ENCODE measurements at places on chromosomes 6 and 20.

GRCh38 chr6:16947375-16948015 lies 154.4 kb upstream of the STMND1 start:
- DNase-seq, result no peak

- no peak for DNase-seq
Measured at GRCh38 chr6:166438211-166438861, 55.6 kb upstream of the MPC1 start.

DNA sequence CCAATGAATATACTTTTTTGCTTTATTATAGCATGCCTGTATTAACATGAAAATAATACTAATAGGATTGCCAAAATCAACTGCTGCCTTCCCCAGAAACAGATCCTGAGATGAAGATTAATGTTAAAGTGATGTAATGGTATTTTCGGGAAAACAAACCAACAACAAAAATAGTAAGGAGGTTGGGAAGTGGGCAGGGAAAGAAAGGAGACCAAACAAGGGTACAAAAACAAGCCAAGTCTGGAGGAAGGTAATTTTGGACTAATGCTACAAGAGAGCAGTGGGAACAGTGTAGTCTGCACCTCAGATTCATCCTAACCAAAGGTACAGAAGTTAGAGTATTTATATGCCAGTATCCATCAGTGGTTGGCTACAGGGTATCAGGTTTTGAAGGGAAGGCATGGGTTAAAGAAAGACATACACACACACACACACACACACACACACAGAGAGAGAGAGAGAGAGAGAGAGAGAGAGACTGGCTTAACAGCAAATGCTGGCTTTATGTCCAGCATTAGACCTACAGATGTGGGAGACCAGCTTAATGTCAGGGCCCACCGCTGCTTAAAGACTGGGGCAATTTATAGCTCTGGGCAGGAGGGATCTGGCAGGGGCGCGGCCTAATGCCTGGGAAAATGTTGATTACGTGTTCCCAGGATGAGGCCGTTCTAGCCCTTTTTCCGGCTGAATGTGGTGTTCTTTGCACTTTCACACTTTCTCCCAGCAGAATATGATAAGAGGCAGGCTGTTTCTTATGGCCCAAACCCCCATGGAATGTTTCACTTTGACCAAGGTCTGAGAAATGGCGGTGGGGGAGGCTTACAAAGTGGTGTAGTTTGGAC lies 3.8 kb upstream of the SLC17A1 start:
- DNase-seq, result no peak

- no peak for DNase-seq
Measured at GRCh38 chr6:117504478-117505144, 22.1 kb downstream of the DCBLD1 start.
